CD8-positive, alpha-beta memory T cell (primary cell): ENCODE measurements at places on chromosomes 11 and 22. TPM values are rescaled to one million over a fixed set of nuclear protein-coding genes. Genes with fewer than 3 reads are reported as not detected.

The OR2AG2 gene
- total RNA-seq: not detected

The HMBS gene
- total RNA-seq: 35.5 TPM

The MACROD1 gene
- 19.6 TPM for total RNA-seq

The DDTL gene
- not detected for total RNA-seq

The CASTOR1 gene
- 4.0 TPM for total RNA-seq

The PAX6 gene
- total RNA-seq: not detected

The ART5 gene
- total RNA-seq: not detected

DNA sequence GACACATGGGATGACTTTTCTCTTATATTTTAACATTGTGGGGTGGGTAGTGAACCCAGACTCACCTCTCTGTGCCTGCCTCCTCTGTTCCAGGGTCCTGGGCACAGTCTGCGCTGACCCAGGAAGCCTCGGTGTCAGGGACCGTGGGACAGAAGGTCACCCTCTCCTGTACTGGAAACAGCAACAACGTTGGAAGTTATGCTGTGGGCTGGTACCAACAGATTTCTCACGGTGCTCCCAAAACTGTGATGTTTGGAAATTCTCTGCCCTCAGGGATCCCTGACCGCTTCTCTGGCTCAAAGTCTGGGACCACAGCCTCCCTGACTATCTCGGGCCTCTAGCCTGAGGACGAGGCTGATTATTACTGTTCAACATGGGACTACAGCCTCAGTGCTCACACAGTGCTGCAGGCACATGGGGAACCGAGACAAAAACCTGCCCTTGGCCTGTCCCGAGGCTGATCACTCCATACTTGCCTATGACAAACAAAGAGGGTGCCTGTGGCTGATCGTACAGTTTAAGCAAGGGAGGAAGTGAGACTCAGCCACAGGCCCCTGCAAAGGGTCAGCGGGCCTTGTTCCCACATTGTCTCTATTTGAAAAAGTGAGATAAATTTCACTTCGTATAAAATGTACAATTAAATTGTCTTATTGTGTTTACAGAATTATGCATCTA is 43.7 kb upstream of the TOP3B start:
- DNase-seq: no peak

- no peak for DNase-seq
Observed at GRCh38 chr11:56890584-56891305, 98.0 kb upstream of the OR5AK2 start.

GRCh38 chr11:44727373-44728287 is 868 bp downstream of the TSPAN18 start:
- peak; percentile 70 for DNase-seq

DNA sequence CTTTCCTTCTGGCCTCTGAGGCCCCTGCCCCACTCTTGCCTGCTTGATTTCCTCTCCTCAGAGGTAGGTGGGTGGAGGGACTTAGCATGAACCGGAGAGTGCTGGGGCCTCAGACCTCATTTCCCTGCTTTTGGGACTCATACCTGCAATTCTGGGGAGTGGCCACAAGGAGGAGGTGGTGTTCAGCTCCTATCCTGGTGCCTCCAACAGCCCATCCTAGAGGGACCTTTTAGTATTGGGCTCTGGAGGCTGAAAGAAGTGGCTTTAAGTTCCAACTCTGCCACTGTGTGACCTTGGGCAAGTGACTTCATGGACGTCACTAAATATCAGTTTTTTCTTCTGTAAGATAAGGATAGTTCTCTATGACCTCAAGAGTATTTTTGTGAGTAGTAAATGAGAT is 98.6 kb downstream of the KIAA1671 start:
- DNase-seq: no peak

GRCh38 chr11:93604008-93604660 is 57.3 kb upstream of the CEP295 start:
- DNase-seq: no peak

GRCh38 chr11:16738947-16739815 is 734 bp downstream of the C11orf58 start:
- no peak for DNase-seq

- DNase-seq: peak; percentile 52
Observed at GRCh38 chr22:46748908-46749675, 11.0 kb upstream of the CERK start.

DNA sequence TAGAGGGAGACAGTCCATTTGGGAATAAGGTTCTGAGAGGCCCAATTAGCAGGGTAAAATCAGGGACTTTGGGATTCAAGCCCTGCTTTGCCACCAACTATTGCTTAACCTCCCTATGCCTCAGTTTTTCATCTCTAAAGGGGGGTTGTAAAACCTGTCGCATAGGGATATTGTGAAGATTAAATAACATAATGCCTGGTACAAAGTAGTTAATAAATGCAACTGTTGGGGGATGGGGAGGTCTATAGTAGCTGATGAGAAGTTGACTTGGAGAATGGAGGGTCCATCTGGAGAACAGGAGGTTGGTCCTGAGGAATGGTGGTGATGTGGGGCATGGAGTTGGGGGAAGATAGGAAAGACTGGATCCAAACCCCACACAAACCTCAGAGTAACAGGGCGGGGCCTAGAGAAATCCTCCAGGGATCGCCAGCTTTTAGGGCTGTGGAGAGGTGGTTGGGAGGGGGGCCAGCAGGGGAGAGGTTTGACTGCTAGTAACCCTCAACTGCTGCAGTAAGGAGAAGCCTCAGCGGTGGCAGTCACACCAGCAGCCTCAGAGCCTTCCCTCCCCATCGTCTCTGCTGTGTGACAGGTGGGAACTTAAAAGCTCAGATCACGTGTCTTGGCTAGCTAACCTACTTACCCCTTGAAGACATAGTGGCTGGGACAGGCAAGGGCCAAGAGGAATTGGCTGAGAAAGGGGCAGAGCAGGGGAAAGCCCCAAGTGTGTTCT is 1.1 kb upstream of the ABCG4 start:
- DNase-seq: peak; percentile 14

DNA sequence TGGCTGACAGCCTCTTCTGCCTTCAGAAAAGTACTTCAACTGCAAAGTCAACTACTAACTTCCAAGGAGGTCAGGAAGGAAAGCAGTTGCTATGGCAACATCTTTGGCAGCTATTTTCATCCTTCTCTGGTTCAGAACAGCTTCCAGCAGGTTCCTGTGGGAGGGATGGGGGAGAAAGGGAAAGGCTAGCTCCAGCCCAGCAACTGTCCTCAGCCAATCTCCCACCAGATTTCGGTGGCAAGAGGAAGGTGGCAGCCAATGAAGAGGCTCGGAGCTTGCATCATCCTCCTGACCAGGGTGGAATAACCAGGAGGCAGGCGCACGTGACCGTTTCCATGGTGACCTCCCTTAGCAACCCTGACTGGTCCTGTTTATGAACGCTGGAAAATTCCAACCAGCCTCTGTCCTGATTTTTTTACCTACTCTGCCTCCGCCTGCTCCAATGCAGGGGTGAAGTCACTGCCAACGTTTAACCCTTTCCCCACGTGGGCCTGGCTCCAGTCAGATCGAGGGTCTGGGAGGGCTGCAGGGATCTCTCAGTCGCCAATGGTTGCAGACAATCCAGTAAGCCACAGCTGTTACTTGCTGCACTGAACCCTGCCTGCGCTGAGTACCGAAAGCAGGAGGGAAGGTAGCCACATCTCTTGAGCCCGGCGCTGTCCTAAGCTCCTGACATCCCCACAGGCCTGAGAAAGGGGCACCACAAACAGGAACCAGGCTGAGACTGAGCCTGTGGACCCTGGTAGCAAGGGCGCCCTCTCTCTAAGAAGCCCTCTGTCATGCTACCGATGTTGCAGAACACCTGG is 11.2 kb upstream of the MALAT1 start:
- no peak for DNase-seq
